ENCODE measurements at places on chromosomes 16 and 17.

DNA sequence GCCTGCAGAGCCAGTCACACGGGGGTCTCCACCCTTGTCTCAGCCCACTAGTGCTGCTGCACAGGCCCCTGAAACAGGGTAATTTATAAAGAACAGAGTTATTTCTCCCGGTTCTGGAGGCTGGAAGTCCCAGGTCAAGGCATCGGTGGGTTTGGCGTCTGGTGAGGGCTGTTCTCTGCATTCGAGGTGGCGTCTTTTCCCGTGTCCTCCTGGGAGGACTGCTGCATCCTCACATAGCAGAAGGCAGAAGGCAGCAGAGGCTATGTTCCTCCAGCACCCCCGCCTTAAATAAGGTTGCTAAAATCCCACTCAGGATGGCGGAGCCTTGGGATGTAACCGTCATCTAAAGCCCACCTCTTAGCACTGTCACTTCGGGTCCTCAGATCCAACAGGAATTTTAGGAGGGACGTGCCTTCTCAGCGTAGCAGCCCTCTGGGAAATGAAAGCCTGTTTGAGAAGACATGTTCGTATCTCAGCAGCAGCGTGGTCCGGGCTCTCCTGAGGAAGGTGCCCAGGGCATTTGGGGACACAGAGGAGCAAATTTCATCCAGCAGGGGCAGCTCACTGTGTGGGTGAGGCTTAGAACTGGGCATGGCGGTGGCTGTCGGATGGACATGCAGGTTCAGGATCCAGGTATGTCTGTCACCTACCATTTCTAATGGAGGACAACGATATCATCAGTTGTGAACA, 221.6 kb upstream of the CHMP6 start:
- DNase-seq: no peak

DNA sequence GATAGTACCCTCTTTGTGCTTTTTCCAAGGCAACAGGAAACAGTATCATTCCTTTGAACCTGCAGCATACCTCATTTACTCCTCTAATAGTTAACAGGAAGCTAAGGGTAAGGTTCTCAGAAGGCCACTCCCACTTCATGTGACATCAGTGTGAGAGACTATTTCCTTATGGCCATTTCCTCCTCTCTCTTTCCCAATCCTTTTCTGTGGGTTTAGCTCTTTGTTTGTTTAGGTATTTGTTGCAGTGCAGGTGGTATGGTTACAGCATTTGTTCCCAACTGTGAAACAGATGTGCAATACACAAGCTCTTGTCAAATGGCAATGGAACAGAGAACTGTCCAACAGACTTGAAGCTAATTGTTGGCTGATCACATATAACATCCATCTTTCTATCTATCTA, 14.7 kb downstream of the TMC5 start:
- DNase-seq: no peak

- no peak for DNase-seq
These were observed 129.4 kb downstream of the ASIC2 start for GRCh38 chr17:33163533-33164168.

- DNase-seq: peak; percentile 32
These were observed 1.8 kb upstream of the EXOSC6 start for GRCh38 chr16:70253291-70254106.

DNA sequence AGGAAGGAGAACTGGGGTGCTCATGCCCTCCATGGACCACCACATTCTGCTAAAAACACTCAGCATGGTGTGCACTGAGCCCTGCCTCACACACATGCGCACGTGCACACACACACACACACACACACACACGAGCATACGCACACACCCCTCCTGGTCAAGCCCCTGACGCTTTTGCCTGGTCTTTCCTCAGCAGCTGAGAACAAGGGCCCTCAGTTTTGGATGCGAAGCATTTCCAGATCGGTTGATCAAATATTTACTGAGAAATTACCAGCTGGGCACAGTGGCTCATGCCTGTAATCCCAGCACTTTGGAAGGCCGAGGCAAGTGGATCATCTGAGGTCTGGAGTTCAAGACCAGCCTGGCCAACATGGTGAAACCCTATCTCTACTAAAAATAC, 20.1 kb upstream of the RAI1 start:
- no peak for DNase-seq

DNA sequence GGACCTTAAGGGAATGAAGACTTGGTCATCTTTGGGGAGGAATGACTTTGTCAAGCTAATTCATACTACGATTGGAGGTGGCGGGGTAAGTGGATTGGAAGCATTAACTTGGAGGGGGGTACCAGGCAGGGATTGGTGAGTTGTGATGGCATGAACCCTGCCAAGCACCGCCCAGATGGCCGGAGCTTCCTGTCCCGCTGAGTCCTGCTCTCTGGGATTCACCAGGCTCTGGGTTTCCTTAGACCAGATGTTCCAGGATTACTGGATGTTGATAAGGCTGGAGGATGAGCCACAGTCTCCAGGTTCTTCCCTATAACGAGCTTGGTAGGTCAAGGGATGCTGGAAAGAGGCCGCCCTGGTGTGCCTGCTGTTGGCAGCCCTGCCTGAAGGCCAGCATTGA, 154.9 kb downstream of the SDK2 start:
- DNase-seq: no peak

DNA sequence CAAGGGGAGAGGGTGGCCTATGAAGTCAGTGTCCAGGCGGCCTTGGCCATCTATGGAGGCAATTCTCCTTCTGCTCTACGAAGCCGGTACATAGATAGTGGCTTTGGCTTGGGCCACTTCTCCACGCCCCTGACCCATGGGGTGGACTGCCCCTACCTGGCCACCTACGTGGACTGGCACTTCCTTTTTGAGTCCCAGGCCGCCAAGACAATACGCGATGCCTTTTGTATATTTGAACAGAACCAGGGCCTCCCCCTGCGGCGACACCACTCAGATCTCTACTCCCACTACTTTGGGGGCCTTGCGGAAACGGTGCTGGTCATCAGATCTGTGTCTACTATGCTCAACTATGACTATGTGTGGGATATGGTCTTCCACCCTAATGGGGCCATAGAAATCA, 17.3 kb downstream of the AOC3 start:
- no peak for DNase-seq

GRCh38 chr17:36879027-36879426, 58.2 kb upstream of the LHX1 start:
- DNase-seq: no peak

- no peak for DNase-seq
These were observed 247.2 kb downstream of the CNTNAP4 start for GRCh38 chr16:76524356-76524755.

DNA sequence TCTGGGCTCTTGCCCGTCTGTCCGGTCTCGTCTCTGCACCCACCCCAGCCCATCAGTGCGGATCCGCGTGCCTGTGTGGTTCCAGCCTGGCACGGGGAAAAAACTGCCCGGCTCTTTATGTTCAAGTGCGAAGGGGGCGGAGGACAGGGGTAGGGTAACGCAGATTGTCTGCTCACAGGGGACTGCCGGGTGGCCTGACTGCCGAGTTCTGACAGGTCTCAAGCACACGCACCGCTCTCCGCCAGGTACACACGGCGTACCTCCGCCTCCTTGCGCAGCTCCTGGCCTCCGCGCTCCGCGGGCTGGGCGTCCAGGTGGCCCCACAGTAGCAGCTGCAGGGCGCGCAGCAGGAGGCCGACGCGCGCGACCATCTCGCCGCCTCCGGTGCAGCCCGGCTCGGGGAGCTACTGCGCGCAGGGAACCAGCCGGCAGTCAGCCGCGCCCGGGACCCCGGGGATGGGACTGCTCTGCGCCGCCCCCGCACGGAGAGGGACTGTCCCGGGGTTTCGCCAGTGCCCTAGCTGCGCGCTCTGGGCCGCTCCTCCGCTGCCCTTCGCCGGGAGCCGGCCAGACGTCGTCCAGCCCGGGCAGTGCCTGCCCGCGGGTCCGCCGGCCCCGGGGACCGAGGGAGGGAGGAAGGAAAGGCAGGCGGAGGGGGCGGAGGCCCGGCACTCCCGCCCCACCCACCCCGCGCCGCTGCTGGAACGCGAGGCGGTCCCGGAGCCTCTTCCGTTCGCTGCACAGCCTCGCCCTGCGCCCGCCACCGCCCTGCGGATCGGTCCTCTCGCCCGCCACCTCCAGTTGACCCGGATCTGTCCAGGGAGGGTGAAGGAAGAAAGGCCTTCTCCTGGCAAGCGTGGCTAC, at the start of gene MMP28:
Gene MMP28 (minus strand): TSS at position 635 of the 864 bp plus-strand sequence. CDS start 264 bp downstream, at position 371.
- DNase-seq: no peak

DNA sequence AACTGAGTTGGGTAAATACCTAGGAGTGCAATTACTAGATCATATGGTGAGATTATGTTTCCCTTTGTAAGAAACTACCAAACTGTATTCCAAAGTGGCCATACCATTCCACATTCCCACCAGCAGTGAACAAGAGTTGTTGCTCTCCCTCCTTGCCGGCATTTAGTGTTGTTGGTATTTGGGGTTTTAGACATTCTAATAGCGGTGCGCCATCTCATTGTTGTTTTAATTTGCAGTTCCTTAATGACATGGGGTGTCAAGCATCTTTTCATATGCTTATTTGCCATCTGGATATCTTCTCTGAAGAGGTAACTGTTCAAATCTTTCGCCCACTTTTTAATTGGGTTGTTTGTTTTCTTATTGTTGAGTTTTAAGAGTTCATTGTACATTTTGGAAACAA, 164.2 kb upstream of the LHX1 start:
- no peak for DNase-seq

DNA sequence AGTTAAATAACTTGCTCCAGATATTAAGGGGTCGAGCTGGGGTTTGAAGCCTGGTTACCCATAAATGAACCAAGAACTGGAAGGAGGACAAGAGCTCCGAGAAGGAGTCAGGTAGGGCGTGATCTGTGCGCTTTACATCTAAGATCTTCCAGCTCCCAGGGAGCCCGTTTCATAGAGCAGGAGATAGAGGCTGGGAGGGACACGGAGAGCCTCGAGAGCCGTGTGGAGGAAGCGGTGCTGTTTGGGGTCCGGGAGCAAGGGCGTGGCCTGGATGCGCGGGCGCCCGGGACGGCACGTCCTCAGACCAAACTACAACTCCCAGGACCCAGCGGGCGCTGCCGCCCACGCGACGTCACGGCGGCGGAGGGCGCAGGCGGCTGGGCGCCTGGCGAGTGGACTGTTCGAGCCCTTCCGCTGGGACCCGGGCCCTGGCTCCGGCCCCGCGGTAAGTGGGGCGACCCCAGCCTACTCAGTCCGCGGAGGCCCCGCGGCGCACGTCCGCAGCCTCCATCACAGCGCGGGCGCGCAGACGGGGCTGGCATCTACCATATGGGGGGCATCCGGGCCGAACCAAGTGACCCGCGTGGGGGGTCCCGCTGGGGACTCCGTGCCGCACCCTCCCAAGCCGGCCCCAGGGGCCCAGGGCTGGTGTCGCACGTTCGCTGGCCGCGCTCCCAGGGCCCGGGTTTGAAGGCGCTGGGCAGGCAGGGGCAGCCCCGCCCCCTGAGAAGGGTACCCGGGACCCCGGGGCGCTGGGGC, at the start of gene BCKDK:
Gene BCKDK (plus strand): TSS at position 352 of the 759 bp plus-strand sequence. CDS start 838 bp downstream, outside the sequence.
- peak; percentile 81 for DNase-seq

DNA sequence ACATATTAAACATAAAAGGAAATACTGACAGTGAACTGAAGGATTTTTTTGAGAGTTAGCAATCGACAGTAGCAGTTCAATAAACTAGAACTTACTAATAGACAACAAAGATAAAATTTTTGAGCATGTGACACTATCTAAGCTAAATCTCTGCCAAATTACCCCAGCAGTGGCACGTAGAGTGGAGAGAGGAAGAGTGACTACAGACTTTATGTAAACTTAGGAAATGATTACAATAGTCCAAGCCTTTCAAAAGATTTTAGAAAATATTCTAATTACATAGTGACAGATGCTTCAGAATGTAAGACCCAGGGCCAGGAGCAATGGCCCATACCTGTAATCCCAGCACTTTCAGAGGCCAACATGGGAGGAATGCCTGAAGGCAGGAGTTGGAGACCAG, 52.4 kb downstream of the CFDP1 start:
- no peak for DNase-seq

- no peak for DNase-seq
These were observed 40.5 kb downstream of the ABHD15 start for GRCh38 chr17:29526322-29526721.

DNA sequence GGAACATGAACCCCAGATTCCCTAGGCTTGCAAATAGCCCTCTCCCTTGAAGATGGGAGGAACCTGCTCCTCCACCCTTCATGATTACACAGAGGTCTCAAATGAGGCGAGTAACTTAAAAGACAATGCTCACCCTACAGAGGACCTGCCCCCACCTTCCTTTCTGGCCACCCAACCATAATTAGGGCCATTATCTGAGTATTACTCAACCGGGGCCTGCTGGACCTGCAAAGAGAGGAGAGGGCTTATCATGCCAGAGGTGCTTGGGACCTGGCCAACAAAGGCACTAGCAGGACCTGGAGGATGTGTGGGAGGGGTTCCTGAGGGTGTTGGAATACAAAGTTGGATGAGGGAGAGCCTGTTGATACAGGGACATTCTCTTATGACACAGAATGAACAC, 42.4 kb downstream of the RNF157 start:
- no peak for DNase-seq

- no peak for DNase-seq
These were observed 44.4 kb downstream of the HAPSTR1 start for GRCh38 chr16:9135797-9136196.

DNA sequence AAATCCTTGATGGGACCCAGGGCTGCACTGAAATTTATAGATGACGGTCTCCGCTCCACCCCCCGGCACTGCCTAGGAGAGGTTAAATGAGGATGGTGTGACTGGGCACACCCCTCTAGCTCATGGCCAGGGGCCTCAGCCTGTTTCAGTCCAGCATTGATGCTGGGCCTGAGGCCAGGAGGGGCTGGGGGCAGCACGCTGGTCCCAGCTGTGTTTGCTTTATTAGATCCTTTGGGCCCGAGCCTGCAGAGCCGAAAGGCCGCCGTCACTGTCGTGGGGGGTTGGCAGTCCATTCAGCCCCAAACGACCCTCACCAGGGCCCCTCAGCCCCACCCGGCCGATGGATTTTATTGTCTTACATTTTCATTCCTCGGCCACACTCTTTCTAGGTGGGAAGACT, 10.8 kb upstream of the DOK4 start:
- DNase-seq: no peak

DNA sequence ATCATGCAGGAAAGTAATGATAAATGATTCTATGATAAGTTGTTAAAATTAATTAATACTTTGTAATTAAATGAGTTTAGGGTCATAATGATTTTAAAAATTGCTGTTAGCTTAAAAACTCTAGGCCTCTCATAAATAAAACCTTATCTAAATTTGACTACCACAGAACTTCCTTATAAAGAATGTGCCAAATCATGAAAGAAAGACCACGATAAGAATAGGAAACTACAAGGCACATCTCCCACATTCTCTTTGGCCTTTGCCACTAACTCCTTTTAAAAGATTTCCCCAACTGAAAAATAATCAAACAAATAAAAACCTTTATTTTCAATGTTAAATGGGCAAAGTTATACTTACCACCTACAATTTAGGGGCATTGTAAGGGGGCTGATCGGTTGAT, 164.6 kb upstream of the C17orf78 start:
- no peak for DNase-seq

DNA sequence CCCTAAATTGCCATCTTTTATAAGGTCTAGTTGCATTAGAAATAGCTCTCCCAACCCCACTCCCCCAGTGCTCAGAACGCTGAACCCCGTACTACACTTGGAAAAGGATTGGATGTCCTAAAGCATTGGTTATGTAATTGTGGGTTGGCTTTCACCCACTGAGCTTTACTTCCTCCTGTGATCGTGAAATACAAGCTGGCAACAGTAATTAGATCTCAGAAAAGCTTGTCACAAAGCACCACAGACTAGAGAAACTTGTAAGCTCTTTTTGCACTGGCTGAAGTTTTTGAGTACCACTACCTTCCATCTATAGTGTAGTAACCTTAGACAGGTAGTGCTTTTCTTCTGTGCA, 54.4 kb downstream of the SIAH1 start:
- DNase-seq: no peak

GRCh38 chr16:77684181-77684526, 38.2 kb upstream of the NUDT7 start:
- DNase-seq: no peak

- DNase-seq: no peak
These were observed 25.6 kb upstream of the PMFBP1 start for GRCh38 chr16:72197545-72197944.
